Cortex of kidney (tissue), 1 donor: ENCODE measurements at places on chromosomes 16 and 17.

DNA sequence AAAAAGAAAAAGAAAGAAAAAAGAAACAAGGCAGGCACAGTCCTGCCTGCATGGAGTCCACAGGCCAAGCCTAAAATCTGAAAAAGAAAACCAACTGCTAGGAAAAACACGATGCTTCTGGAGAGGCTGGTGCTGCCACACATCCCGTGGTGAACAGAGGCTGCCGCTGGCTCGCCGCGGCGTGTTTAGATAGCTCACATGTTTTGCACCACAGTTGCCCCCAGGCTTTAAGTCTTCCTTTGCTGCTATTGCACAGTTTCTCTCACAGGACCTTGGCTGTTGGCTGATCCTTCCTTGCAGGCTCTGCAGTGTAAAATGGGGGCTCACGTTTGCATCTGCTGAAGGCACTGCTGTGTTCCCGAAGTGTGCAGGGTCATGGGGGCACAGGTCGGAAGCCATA, 8.6 kb downstream of the SLC6A4 start:
- no peak for DNase-seq

DNA sequence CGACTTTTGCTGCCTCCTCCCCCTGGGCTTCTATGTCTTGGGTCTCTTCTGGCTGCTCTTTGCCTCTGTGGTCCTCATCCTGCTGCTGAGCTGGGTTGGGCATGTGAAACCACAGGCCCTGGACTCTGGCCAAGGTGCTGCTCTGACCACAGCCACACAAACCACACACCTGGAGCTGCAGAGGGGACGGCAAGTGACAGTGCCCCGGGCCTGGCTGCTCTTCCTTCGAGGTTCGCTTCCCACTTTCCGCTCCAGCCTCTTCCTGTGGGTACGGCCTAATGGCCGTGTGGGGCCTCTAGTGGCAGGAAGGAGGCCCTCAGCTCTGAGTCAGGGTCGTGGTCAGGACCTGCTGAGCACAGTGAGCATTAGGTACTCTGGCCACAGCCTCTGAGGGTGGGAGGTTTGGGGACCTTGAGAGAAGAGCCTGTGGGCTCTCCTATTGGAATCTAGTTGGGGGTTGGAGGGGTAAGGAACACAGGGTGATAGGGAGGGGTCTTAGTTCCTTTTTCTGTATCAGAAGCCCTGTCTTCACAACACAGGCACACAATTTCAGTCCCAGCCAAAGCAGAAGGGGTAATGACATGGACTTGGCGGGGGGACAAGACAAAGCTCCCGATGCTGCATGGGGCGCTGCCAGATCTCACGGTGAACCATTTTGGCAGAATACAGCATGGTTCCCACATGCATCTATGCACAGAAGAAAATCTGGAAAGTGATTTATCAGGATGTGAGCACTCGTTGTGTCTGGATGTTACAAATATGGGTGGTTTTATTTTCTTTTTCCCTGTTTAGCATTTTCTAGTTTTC, 2.3 kb downstream of the GP1BA start:
- no peak for DNase-seq

DNA sequence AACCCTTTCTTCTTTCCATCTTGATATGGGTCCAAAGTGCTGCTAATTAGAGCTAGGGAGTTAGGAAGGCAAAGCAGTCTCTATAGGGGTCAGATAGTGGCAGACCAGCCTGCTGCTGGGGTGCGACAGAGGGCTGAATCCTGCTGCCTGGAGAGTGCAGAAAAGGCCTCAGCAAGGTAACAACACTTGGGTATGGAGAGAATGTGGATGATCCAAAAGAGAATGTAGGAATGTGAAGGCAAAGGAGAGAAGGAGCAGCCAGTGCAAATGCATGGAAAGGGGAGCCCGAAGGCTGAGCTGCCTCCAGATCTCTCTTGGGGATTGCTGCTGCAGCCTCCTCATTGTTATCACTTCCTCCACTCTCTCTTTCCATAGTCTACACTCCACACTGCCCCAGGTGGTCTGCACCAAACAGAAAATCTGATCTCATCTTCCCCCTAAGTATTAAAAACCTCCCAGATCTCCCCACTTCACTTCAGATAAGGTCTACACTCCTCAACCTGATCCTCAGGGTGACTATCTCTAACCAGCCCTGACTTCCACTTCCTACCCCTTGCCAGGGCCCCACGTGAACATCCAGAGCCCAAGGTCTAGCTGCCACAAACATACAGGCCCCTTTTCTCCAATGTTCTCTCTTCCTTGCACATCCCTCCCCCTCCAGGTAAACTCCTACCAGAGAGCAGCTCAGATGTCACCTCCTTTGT, 28.8 kb downstream of the TOM1L2 start:
- DNase-seq = no peak

DNA sequence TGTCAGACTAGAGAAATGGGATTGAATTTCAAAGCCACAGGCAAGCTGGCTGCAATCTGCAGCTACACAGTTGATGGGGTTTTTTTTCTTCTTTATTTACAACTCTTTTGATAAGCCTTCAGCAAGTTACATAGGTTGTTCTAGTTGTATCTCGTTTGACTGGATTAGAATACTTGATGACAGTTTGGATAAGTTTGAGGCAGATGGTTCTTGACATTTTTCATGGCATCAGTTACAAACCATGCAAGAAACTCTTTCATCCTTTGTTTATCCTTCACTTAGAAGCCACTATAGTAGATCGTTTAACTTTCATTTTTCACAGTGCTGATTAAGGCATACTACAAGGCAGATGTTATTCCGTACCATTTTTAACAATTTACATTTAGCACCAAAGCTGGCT, 238.9 kb downstream of the TOX3 start:
- DNase-seq = no peak

DNA sequence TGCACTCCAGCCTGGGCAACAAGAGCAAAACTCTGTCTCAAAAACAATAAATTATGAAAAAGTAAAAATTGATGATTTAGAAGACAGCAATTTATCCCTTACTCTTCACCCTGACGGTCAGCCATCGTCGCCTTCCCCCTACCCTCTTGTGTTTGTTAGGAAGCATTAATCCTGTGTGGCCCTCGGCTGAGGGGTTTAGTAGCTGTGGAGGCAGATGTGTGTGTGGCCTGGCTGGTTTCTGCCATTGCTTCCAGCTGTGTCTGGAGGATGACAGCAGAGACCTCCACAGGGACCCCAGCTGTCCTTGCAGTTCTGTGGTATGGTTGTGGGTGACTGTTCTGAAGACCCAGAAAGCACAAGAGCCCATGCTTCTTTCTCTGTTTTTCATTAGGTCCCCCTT, 25.9 kb downstream of the DBNDD1 start:
- no peak for DNase-seq

- DNase-seq = no peak
Measured at GRCh38 chr16:88005181-88005581, 53.9 kb downstream of the BANP start.

DNA sequence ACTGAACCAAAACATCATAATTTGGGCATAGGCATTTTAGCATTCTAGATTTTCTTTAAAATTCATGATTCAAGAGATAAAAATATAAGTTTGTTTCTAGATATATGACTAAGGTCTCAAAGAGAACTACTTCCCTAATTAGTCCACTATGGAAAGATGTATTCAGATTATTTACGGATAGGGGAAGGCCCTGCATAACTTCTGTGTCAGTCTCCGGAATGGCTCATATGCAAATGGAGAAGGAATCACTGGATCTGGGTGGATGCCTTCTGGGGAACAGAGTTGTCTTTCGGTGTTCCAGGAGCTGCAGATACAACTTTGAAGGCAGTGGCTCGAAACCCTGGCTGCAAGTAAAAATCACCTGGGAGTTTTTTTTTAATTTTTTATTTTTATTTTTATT, 17.1 kb upstream of the WFIKKN2 start:
- DNase-seq = no peak

DNA sequence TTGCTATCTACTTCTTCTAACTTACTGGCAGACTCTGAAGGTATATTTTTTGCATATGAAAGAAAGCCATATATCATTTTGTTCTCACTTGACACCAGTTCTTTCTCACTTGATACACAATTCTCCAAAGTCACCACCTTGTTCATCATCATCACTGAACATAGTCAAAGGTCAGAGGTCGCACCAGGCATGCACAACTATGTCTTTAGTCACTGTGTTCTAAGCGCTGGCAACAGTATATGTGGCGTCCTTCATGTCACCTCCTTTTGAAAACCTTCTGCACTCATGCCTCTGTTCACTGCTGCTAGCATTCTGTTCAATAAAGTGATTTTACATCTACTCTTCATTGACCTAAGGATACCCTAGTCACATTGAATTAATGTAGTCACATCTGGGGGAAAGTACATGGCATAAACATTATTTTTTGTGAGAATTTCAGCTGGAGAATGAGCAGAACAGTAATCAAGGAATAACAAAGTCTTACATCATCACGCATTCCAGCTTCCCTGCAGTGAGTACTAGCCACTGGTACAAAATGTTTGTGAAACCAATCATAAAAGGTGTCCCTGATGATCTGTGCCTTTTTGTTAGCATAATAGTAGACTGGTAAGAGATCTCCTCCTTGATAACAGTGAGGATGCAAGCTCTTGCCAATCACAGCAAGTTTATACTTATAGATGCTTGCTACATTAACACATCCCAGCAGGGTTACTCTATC, 20.5 kb upstream of the TBX4 start:
- no peak for DNase-seq

DNA sequence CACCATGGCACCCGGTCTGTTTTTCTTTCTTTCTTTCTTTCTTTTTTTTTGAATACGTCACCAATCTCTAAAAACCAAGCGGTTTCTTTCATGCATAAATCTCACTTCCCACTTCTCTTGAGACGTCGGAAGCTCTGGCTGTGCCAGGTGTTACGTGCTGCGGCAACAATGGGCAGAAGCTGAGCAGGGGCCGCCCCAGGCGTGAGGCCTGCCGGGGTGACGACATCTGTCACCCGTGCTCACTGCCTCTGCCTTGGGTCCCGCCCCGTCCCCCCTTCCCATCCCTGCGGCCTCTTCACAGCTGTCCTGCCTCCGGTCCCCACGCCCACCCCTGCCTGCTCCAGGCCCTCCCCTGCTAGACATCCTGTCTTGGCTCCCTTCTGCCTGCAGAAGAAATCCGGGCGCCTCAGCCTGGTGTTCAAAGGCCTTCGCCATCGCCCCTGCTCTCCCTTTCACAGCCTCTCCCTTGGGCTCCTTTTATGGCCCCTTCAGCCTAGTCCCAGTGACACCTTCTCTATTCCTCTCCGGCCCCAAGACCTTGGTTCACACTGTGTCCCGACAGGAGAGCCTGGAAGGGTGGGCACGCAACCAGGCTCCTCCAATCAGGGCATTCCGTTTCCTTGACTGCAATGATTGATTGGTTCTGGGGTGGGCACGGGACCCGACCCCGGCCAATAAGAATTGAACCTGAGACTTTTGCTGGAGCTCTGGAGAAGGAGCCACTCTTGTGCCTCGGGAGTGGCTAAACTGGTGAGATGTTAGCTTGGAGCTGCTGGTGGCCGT, 4.8 kb downstream of the P2RX1 start:
- no peak for DNase-seq

DNA sequence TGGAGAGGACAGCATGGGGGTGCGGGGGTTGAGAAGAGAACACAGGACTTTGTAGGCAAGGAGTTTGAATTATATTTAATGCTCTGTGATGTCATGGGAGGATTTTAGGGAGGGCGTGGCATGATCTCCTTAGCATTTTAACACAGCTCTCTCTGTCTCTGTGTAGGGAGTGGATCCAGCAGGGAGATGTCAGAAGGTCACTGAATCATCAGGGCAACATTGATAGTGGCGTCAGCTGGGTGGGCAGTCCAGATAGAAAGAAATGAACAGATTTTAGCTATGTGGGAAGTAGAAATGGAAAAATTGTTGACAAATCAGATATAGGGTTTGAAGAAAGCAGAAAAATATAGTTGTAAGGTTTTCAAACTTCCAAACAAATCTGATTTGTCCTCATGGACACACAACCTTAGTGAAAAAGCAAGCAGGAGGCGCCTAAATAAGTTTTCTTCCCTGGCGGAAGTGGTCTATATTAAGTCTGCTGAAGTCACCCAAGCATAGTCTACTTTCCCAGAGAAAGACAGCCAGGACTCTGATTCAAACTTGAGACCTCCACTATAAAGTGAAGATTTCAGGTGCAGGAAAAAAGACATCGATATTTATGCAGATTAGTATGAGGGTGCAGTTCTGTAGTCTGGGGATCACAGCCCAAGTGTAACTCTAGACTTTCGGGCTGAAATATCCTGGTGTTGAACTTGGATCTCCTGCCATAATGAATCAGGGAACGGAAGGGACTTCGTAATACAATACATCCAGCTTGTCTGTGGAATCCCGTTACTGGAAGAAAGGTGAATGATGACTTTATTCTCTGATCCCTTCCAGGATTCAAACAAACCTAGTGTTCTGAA, 10.1 kb upstream of the PCTP start:
- no peak for DNase-seq

DNA sequence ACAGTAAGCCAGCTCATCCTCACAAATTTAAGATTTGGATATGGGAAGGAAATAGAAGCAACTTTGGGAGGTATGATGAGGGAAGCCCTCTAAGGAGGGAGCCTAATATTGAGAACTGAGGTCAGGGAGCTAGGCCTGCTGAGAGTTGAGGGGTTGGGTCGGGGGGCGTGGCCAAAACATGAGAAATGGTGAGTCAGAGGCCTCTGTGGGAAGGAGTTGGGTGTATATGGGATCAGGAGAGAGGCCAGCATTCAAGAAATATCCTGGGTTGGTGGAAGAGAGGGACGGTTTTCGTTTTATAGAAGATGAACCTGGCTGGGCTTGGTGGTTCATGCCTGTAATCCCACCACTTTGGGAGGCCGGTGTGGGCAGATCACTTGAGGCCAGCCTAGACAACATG, 48.4 kb downstream of the CLEC16A start:
- DNase-seq = no peak

- DNase-seq = no peak
Measured at GRCh38 chr16:70018254-70018653, 67.1 kb downstream of the CLEC18A start.
